ENCODE measurements at places on chromosomes 1 and 21.

DNA sequence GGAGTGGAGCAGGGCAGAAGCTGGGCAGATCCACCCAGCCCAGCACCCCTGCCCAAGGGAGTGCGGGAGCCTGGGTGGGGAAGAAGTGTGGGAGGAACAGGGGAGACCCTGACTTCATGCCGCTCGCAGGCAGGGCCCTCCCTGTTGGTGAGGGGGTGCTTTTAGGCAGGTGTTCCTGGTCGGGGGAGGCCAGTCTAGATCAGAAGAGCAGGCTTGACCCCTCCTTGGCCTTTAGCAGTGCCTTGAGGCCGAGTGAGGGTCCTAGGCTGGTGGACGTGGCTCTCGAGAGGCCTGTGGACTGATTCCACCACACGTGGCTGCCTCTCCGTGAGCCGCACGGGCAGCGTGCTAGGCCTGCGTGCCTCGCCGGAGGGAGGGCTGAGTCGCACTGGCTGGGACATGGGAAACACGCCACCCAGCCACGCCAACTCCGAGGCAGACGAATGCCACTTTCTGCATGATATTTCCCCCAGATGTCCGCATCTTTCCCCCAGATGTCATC is 19.4 kb upstream of the COL18A1 start:
- no peak for DNase-seq

- DNase-seq, result no peak
Measured at GRCh38 chr1:217712925-217713597, 81.9 kb downstream of the SPATA17 start.

DNA sequence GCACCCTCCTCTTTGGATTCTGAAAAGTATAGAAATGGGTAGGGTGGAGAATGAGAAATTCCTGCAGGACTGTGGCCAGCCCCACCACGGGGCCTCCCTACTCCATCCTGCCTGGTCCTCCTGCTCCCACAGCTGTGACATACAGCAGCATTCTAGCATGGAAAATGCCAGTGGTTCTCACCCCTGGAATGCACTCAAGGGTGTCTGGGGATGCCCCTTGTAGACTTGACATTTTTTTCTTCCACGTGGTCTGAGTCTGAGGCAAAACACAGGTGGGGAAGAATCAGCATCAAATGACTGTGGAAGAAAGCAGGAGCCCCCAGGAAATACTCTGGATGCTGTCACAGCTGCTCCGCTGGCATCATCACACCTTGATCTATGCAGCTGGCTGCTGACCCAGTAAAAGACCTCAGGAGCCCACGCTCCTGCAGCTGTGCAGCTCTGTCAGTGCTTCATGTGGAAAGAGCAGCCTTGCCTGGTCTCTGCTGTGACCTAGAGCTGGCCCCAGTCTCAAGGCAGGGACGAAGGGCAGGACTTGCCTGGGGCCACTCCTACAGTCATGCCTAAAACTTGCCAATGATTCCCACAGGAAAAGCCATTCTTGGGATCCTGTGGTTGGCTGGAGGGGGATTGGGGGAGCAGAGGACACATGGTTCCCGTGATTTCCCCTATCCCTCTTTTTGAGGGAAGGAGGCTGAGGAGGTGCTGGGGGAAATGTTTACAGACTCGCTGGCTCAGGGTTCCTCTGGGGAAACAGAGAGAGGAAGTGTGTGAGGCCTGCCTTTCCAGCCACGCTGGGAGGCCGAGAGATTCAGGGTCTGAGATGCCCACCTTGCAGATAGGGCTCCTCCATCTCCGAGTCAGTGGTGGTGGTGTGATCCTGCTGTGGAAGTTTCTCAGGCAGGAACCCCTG is 10.8 kb upstream of the A3GALT2 start:
- no peak for DNase-seq

DNA sequence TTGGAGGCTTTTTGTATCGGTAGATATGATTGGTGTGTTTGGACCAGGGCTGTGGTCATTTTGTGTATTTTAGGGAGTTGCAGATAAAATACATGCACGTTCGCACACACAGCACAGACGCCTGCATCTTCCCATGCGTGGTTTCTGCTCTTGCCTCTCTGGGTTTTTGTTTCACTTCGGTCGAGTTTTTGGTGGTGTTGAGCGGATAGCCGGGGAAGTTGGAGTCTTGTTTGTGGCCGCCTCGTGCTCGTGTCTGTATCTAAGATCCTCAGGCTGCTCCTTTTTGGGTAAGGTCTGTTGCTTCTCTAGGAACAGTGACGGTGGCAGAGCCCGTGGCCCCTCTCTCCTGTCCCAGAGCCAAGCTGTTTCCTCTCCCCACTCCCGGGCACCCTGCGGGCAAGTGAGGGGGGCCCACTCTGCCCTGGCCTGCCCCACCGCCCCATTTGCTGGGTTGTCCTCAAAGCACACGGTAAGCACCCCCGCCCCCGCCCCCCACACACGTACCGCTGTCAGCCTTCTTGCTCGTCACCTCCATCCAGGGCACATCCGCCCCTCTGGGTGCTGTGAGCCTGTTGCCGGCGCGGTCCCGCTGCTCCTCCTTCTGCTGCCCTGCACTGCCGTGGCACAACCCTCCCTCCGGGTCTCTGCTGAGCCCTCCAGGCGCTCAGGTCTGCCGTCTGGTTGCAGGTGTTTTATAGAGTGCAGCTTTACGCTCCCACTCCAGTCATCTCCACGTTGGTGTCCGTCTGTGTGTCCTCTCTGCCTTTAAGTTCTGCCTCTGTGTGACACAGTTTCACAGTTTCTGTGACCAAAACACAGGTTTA is 51.9 kb downstream of the AGPAT3 start:
- DNase-seq, result peak; percentile 70

- no peak for DNase-seq
Measured at GRCh38 chr1:171055966-171056643, 34.6 kb upstream of the FMO3 start.

Data from activated CD4-positive, alpha-beta T cell treated with anti-CD3 and anti-CD28 coated beads, Interleukin-10, Interleukin-2, amounts not matched to agents 100 ng/mL and 50 ng/mL, durations not matched to agents 16 hours and 8 hours (primary cell).